ENCODE measurements at places on chromosomes 2 and 18.

DNA sequence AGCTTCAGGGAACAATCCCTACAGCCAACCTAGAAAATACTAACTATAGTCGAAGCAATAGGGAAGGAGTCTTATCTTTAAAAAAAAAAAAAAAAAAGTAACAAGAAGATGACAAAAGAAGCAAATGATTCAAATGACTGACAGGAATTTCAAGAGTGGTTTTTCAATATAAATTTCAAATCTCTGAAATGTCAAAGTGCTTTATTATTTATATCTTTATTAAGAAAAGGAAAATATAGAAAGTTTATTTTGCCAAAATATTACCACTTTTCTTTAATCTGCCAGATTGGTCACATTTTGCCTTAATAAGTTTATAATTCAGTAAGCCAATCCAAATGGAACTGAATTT lies 63.5 kb upstream of the HNRNPA3 start:
- no peak for DNase-seq

GRCh38 chr2:152238016-152238415 lies 62.5 kb upstream of the STAM2 start:
- no peak for DNase-seq

DNA sequence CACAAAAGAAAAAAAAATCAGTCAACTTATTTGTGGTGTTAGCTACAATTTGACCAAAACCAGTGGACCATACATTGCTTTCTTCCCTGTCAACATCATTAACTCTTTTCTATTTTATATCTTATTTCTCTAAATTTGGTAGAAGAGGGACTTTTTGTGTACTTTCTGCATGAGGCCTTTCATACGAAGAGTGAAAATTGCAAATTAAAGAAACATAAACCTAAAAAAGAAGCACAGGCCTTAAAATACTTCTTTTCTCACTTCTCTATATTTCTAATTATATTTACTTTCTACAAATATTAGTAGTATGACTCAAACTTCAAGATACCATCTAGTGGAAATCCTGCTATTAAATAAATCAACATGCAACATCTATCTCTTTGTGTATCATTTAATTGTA lies 1073.4 kb upstream of the ZEB2 start:
- no peak for DNase-seq

DNA sequence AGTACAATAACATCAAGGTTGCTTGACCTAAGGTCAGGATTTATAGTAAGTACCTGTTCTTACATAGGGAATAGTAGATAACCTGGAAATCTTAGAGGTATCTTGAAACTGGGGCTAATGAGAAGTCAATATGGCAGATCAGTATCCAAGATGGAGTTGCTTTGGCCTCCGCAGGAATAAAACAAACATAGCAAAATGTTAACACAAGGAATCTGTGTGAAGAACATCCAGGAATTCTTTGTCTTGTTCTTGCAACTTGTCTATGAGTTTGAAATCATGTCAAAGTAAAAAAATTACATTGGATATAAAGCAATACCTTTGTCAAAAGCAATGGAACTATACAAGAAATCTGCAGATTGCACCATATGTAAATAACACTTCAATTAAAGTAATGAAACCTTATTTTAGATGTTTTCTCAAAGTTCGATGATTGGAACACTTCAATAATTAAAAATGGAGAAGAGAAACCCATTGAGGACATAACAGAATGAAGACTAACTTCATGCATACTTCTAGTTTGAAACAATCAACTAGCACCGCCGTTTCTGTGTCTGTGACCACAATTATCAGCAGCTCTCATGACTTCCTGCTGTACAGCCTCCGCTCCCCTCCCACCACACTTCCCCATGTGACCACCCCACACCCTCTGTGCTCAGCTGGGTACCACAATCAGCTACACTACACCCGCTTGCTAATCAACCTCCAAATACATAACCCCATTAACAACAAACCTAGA lies 27.6 kb downstream of the C2orf76 start:
- no peak for DNase-seq

DNA sequence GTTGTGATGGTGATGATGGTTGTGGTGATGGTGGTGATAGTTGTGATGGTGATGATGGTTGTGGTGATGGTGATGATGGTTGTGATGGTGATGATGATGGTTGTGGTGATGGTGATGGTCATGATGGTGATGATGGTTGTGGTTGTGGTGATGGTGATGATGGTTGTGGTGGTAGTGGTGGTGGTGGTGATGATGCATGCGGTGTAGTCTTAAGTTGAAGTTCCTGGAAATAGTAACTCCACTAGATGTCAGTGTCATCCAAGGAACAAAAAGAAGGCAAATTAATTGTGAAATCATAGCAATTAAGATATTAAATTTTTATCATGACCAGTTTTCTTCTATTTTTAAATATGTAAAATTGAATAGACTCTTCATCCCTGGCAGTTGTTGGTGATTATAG lies 309.2 kb downstream of the AGAP1 start:
- no peak for DNase-seq

- no peak for DNase-seq
Measured at GRCh38 chr2:16262526-16263178, 322.3 kb downstream of the MYCN start.

DNA sequence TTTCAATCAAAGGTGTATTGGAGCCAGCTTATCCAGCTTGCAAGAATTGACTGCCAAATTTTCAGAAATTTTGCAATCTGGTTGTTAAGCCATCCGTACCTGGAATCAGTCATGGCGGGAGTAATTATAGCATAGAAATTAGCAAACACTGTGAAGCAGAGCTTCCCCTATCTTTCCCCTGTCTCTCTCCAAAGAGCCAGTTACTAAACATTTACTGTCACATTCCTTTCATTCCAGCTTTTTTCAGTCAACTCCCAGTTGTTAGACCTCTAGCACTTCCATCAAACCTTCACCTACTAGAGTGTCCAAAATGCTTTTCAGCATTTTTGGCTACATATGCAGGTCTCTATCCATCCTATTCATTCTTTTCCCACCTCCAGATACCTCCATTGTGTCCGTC lies 137.4 kb downstream of the MC4R start:
- no peak for DNase-seq

DNA sequence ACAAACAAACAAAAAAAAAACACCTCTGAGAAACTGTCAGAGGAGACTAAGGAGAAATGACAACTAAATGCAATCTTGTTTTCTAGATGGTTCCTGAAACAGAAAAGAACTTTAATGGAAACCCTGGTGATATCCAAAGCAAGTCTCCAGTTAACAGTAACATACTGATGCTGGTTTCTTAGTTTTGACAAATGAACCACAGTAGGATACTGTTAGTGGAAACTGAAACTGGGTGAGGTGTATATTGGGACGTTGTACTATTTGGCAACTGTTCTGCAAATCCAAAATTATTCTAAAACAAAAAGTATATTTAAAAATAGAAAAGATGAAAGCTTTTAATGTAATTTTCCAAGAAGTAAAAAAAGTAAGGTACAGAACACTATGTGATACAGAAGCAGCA lies 11.4 kb downstream of the SESTD1 start:
- no peak for DNase-seq

DNA sequence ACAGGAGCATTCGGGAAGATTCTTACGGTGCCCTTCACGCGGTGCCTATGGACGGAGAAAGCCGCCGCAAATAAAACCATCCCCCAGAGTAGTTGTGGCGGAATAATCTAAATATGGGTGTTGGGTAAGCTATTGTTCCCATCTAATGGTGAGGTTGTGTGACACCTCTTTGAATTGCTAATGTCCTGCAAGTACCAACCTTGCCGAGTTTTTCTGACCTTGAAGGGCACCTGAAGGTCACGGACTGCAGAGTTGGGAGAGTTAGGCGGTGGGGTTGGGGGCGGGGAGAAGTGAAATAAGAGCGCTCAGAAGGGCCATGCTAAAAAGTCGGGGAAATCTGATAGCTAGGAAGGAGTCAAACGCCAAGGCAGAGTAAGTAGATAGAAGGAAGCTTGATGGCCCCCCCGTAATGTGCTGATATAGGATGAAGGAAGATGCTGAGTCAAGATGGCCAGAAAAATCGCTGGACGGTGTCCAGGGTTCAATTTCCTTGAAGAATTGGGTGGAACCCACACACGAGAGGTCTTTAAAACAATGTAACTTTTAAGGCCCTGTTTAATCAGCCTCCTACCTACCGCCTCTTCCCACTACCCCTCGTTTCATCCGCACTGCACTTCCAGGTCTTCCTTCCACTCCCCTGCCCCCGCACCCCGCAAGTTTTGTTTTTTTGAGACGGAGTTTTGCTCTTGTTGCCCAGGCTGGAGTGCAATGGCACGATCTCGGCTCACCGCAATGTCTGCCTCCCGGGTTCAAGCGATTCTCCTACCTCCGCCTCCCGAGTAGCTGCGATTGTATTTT lies 600 bp downstream of the KATNAL2 start:
- DNase-seq: peak; percentile 8

DNA sequence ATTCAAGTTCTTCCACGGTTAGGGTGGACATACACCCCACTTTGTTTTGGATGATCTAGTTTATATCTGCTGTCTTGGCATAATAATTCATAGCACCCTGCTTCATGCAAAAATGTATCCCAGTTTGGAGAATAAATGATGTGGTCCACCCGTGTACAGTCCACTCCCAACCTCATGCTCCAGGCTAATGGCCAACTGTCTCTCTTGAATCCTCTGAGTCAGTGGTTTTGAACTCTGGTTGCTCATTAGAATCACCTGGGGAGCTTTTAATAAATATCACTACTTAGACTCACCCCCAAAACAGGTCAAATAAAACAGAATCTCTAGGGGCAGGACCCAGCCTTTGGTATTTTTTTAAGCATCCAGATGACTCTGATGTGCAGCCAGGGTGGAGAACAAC lies 78.5 kb downstream of the SDC1 start:
- DNase-seq: no peak

DNA sequence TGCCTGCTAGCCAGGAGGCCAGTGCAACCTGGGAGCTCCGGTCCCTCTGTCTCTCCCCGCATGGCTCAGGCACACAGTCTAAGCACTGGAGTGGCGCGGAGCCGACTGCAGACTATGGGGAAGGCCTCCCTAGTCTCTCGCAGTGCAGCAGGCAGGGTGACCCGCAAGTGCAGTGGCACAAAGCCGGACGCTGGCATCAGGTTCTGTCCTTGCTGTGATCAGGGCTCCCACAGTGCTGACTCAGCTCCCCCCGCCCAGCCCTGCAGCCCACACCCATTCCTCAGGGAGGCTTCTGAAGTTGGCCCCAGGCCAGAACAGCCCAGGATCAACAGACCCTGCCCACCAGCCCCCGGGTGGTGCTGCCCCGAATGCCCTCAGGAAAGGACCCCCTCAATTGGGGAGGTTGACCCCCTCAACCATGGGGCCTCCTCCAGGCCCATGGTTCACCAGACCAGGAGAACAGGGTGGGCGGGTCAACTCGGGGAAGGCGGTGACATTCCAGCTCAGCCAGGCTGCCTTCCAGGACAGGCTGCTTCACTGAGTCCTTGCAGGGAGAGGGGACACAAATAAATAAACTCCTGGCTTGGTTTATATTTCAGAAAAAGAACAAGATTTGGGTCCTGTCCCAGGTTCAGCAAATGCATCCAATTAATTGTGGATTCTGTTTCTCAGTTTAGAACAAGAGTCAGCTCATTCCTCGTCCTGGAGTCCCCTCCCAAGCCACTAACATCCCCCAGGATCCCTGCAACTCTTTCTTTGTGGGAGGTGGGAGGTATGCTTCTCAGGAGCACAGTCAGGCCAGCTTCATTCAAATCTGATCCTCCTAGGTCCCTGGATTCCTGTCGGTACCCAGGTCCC lies 12.2 kb downstream of the BIN1 start:
- DNase-seq: no peak

DNA sequence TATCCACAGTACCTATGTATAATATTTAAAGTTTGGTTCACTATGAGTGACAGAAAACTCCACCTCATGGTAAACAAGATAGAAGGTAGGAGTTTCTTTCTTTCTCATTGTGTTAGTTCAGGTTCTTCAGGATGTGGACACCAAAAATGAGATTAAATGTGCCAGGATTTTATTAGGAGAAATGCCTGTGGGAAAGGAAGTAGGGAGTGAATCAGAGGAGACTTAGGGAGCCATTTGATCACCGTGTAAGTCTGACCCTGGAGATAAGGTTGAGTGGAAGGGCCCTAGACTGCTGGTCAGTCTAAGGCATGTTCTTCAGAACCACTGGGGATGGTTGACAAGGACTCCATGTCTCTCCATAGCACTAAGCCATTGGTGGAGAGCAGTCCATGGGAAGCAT lies 8.1 kb downstream of the AOX1 start:
- DNase-seq: no peak

GRCh38 chr2:133393895-133394294 lies 174.4 kb downstream of the NCKAP5 start:
- no peak for DNase-seq

DNA sequence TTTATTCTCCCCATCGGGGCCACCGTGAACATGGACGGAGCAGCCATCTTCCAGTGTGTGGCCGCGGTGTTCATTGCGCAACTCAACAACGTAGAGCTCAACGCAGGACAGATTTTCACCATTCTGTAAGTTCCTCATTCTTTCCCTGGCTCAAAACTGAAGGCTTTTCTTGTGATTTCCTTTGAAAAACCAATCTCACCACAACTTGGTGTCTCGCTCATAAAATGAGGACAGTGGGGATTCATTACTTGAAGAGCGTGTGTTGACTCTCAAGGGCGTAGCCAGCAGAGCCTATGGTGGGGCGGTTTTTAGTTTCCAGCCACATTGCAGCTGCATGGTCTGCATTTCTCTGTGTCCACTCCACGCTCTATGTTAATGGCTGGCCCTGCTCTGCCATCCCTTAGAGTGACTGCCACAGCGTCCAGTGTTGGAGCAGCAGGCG lies 29.0 kb downstream of the SLC1A4 start:
- no peak for DNase-seq

DNA sequence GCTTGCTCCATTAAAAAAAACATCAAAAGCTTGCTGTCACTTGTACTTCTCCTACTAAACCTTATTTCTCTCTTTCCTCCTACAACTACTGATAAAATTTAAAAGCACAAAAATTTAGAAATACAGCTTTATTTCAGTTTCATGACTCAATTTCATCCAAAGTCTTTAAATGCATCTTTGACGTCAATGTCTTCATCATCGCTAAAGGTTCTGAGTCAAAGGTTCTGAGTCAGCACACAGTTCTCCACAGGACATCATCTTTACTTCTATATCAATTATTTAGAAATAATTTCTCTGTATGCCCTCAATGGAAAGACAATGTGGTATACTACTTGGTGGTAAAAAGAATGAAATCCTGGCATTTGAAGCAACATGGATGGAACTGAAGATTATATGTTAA lies 163.9 kb upstream of the DNMT3A start:
- no peak for DNase-seq

DNA sequence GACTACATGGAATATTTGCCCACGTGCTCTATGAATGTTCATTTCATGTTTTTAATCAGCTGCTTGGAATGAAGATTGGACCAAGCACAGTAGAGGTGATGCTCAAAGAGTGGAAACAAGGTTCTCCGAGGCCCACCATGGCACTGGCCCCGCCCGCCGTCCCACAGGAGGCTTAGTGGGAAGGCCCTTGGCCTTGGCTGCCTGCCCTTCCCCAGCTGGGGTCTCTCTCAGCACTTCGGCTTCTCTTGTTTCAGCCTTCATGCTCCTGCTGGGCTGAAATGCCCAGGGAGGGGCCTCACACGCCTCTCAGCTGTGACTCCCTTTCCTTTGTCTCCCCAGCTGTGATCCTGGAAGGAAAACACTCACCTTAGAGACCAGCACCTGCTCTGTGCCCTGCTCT lies 833.2 kb downstream of the GALR1 start:
- no peak for DNase-seq

All from HFFc6 (cell line).